ENCODE measurements at places on chromosomes 1 and 21.

GRCh38 chr1:115246526-115246925, 91.5 kb downstream of the NGF start:
- no peak for DNase-seq

DNA sequence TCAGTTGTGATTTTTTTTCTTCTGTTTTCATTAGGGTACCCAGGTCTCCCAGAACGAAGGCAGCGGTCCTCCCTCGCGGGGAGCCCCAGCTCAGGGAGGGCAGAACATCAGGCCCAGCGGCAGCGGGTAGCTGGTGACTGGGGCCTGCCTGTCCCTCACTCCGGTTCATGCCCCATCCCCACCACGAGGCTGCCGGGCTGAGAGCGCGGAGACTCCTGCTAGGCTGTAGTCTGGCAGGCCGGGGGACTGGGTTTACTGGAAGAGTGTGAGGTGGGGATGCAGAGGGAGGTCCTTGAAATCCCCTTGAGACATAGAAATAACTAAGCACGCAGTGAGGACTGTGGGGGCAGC, 10.5 kb downstream of the BRINP2 start:
- DNase-seq = no peak

- no peak for DNase-seq
Measured at GRCh38 chr1:47436979-47437446, 831 bp upstream of the FOXD2 start.

- DNase-seq = no peak
Measured at GRCh38 chr1:224635356-224635755, 19.2 kb downstream of the CNIH3 start.

DNA sequence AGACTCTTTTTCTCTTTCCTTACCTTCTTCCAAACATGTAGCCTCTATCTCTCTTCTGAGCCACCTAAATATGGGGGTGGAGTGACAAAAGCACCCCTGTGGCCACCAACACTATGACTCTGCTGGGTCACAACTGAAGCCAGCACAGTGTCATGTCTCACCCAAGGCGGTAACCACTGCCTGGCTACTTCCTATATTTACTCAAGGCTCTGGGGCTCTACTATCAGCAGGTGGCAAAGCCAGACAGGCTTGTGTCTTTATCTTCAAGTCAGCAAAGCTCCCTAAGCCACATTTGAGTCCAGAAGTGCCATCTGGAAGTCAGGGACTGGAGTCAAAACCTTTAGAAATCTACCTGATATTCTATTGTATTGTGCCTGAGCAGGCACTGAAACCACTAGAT, 1515.2 kb downstream of the PLA2G4A start:
- no peak for DNase-seq

- no peak for DNase-seq
Measured at GRCh38 chr1:157781048-157781447, 4.1 kb upstream of the FCRL2 start.

DNA sequence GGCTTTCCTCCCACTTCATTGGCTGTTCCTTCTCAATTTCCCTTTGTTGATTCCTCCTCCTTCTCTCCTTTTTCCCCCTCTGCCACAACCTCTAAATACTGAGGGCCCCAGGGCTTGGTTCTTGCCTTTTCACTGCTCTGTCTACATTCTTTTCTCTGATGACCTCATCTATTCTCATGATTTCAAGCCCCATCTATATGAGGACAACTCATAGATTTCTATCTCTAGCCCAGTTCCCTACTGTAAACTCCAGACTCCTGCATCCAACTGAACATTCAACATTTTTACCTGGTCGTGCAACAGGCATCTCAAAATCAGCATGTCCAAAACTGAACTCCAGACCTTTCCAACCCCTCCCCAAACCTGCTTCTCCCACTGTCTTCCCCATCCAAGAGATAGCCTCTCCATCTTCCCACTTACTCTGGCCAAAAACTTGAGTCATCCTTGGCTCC, 11.5 kb upstream of the SLC9A1 start:
- no peak for DNase-seq

DNA sequence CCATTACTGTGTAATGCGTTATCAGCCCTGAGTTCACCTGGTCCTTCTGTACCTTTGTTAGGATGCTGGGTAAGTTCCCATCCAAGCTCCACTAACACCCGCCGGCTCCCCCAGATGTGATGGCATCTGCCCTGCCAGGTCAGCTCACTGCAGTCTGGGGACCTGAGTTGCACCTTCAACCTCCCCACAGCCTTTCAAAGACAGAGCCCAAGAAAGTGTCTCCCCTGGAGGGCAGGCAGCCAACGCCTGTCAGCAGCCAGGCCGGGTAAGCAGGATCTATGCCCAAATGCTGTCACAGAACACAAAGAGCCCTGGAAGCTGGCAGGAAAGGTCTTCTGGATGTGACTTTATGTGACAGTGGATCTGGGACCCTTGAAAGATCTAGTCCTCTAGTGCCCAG, 13.7 kb downstream of the MRAP start:
- DNase-seq = peak; percentile 37

DNA sequence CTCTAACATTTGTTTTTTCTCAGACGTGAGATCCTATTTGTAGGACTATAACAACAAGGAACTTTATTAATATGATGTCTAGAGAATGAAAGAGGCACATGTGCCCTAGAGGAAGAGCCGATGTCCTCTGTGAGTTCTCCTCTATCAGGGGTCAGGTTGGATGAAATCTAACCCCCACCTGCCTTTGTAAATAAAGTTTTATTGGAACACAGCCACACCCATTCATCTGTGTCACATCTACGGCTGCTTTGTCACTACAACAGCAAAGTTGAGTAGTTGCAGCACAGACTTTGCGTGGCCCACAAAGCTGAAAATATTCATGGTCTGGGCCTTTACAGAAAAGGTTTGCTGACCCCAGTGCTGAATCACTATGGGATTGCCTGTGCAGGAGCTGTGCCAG, 571 bp upstream of the CAPN9 start:
- DNase-seq = no peak

GRCh38 chr1:237913345-237913744, 22.6 kb upstream of the ZP4 start:
- no peak for DNase-seq
